Activated CD4-positive, alpha-beta T cell treated with anti-CD3 and anti-CD28 coated beads for 1 hour (primary cell): ENCODE measurements at places on chromosomes 1 and 21.

GRCh38 chr1:161899091-161899490 lies 124.6 kb downstream of the OLFML2B start:
- no peak for DNase-seq

GRCh38 chr21:26747216-26747615 lies 98.0 kb downstream of the ADAMTS1 start:
- no peak for DNase-seq

GRCh38 chr1:230326971-230327891 lies 98.9 kb downstream of the PGBD5 start:
- no peak for DNase-seq

GRCh38 chr21:18449605-18450550 lies 46.3 kb upstream of the TMPRSS15 start:
- no peak for DNase-seq

DNA sequence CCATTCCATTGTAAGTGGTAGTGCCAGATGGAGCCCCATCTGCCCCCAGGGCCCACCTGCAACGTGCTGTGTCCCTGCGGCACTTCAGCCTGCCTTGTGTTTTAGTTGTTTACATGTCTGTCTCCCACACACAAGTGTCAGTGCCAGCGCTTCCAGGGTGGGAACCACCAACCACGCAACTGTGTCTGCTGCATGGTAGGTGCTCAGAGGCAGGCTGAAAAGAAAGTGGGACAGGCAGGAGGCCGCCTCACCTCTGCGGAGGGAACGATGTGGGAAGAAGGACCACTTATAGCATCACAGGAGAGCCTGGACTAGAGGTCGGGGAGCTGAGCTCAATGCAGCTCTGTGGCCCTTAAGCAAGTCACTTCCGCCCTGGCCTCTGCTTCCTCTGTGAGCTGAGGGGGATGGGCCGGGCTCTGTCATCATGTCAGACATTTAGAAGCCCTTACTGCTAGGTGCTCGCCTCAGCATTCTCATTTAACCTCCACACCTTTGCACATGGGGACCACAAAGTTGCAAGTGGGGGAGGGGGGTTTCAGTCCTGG lies 17.9 kb downstream of the SLC9A1 start:
- peak; percentile 57 for DNase-seq

- no peak for DNase-seq
Observed at GRCh38 chr1:76257823-76258222, 183.3 kb downstream of the ST6GALNAC3 start.

DNA sequence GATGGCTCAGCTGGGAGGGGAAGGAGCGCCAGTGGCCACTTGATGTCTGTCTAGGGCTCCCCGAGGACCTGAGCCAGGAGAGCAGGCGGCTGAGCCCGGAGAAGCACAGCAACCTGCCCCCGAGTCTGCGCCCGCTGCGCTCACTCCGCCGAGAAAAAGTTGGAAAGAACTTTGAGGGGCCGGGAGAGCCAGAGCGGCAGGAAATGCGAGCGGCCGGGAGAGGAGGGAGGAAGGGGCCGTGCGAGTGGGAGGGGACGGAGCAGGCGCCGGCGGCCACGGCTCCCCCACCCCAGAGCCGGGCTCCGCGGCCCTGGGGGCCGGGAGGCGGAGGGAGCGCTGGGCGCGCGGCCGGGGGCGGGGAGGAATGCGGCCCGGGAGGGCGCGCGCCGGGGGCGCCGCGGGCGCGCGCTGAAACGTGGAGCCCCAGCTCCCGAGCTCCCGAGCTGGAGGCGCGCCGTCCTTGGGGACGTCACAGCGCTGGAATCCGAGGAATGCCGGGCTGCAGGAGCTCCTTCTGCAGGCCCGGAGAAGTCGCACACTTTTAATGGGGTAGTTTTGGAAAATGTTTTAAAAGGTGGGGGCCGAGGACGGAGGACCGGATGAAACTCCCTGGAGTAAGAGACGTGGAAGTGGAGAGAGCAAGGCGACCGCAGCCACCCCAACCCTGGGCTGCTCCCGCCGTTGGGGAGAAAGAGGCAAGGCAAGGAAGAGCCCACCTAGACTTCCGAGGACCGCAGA lies at the start of gene PTPN14:
TSS of gene PTPN14 (minus strand) at position 167 of the 738 bp plus-strand sequence. CDS start 86,799 bp downstream, outside the sequence.
- no peak for DNase-seq

- DNase-seq = no peak
Observed at GRCh38 chr1:166597516-166597915, 241.8 kb upstream of the POGK start.
